ENCODE measurements at places on chromosomes 16 and 17. TPM values are rescaled to one million over a fixed set of nuclear protein-coding genes. Genes with fewer than 3 reads are reported as not detected.

- no peak for DNase-seq
Measured at GRCh38 chr16:50276326-50276640, 9.9 kb downstream of the ADCY7 start.

DNA sequence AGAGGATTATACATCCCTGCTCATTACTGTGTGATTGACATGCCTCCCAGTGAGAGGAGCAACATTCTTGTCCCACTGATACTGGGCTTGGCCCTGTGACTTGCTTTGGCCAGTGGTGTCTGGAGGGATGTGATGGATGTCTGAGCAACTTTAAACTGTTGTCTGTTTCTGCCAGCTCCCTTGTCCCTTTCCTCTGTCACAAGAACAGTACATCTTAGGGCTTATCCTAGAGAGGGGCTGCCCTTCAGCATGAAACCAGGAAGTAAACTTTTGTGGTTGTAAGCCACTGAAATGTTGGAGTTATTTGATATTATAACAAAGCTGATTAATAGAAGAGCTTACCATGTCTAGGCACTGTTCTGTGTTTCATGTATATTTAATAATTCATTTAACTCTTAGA lies 82.9 kb upstream of the GPRC5B start:
- DNase-seq, result no peak

CHST4 gene
- not detected for total RNA-seq

DNA sequence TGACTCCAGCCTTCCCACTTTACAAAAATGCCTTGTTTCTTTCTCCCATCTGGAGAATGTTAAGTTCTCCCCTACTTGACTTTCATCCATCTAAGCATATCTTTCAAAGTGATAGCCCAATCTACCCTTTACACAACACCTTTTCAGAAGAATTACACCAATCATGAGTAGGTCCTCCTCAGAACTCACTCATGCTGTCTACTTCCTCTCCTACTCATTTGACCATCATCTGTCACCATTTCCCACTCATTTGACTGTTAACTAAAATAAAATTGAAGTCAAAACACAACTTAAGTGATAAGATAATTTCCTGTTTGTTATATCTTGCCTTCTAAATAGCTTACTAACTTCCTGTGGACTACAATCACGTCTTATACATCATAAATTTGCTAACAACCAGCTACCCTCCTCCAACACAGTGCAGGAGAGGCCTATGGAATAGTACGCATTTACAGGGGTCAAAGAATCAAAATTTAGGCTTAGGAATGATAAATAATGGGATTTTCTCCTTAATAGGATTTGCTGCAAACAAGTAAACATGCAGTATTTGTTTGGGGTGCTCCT lies 16.1 kb downstream of the KCNJ16 start:
- DNase-seq, result no peak

- no peak for DNase-seq
Measured at GRCh38 chr17:33369149-33369548, 76.1 kb upstream of the ASIC2 start.

- no peak for DNase-seq
Measured at GRCh38 chr16:54418903-54419302, 132.3 kb upstream of the IRX3 start.
